ENCODE measurements at places on chromosomes 16 and 17. TPM values are rescaled to one million over a fixed set of nuclear protein-coding genes. Genes with fewer than 3 reads are reported as not detected.
A peak's percentile ranks its signal among the peaks of the same experiment; 100 is the strongest.

DNA sequence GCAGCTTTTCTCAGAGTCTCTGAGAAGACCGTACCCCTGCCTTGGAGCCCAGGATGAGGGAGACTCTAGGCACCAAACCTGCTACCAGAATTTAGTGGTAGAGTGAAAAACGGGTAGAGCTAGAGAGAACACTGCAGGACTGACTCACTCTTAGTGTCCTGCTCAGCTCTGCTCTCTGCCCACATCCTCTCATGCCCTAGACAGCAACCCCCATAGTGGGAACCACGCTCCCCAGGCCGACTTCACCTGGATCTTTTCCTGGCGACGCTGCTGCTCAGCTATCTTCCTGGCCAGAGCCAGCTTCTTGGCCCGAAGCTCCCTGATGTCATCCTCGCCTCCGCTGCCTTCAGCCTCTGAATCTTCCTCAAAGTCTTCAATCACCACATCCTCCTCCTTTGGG, 26.7 kb downstream of the HIC1 start:
- no peak for DNase-seq

- no peak for DNase-seq
Measured at GRCh38 chr17:11273596-11273995, 32.6 kb downstream of the SHISA6 start.

The CCL16 gene
- not detected for total RNA-seq

DNA sequence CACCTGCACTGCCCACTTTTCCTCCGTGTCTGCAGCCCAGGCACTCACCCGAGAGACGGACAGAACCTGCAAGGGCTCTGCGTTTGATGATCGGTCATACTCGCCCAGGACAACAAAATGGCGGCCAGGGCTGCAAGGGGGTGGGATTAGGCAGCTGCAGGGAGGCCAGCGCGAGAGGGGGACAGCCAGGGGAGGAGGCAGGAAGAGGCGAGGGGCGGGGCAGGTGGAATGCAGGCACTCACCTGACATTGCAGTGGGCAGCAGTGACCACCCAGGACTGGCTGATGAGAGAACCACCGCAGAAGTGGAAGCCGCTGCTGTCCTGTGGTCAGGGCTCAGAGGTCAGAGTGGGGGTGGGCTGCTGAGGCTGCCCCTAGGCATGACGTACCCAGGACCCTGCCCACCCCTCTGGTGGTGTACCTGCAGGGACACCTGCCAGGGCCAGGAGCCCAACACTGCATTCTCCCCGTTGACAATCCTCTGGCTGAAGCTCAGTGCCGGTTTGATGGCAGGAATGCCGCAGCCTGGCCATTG, 917 bp downstream of the CTRL start:
- no peak for DNase-seq

- DNase-seq = no peak
Measured at GRCh38 chr16:86714166-86714565, 135.8 kb downstream of the FOXL1 start.

The SRCIN1 gene
- 3.8 TPM for total RNA-seq

- no peak for DNase-seq
Measured at GRCh38 chr17:44552361-44552760, 4.9 kb upstream of the FZD2 start.

GRCh38 chr17:35002876-35003551, 22.7 kb downstream of the LIG3 start:
- DNase-seq = no peak

DNA sequence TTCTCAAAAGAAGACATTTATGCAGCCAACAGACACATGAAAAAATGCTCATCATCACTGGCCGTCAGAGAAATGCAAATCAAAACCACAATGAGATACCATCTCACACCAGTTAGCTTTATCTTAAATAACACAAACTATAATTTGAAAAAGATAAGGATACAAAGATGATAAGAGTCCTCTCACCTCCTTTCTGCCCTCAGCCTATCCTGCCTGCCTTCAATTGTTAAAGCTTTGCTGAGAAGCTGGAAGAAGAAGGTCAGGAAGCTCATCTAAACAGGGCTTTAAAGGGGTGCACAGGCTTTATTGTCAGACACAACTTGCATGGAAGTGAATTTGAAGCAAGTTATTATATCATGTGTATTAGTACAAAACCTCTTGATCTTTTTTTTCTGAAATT, 676.3 kb upstream of the GOT2 start:
- DNase-seq = no peak

The PHB1 gene
- 401 TPM for total RNA-seq

DNA sequence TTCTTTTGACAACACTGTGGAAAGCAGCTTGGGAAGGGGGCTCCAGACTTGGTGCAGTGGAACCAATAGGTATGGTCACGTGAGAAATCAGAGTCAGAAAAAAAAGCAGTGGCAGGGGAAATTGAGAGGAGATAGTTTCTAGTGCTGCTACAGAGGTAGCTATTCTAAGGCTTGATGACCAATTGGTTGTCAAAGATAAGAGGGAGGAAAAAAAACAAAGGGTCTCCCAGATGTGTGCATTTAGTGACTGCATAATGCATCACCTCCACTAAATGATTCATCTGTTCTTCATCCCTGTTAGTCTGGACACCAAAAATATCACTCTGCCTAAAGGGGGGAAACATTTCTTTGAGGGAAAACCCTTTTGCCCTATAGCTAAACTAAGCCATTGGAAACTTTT, 56.5 kb downstream of the PIGL start:
- DNase-seq = no peak

- DNase-seq = no peak
Measured at GRCh38 chr16:56912746-56913708, 18.9 kb upstream of the HERPUD1 start.

- DNase-seq = no peak
Measured at GRCh38 chr16:78823027-78823426, 723.6 kb downstream of the WWOX start.

DNA sequence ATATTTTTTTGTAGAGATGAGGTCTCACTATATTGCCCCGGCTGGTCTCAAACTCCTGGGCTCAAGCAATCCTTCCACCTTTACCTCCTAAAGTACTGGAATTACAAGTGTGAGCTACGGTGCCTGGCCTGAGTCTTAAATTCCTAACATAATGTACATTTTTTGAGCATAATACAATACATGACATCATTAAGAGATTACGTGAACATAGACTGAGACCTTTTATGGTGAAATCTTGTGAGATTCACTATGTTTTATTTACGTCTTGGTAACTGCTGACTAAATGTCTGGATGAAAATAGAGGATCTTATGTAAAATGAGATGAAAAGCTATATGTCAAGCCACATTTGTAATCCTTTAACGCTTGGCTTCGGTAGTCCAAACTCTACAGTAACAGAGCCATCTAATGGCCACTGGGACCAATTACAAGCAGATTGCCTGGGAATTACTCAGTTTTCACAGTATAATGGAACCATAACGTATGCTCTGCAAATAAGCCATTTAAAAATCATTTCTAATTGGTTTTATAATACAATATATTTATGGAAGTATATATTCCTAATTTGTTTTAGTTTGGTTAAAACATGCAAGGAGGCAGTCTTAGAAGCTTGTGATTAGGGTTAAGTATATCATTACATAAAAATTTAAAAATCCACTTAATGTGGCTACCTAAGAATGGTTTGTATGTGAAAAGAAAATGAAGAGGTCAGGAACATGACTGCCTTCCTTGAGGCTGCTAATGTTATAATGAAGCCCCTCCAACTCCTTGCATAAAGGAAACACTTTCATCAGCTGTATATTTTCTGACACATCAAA, 8.1 kb upstream of the EFCAB13 start:
- no peak for DNase-seq

The GSG1L gene
- total RNA-seq = 0.71 TPM

GRCh38 chr17:38667099-38667786, 7.5 kb downstream of the EPOP start:
- DNase-seq = peak; percentile 51

DNA sequence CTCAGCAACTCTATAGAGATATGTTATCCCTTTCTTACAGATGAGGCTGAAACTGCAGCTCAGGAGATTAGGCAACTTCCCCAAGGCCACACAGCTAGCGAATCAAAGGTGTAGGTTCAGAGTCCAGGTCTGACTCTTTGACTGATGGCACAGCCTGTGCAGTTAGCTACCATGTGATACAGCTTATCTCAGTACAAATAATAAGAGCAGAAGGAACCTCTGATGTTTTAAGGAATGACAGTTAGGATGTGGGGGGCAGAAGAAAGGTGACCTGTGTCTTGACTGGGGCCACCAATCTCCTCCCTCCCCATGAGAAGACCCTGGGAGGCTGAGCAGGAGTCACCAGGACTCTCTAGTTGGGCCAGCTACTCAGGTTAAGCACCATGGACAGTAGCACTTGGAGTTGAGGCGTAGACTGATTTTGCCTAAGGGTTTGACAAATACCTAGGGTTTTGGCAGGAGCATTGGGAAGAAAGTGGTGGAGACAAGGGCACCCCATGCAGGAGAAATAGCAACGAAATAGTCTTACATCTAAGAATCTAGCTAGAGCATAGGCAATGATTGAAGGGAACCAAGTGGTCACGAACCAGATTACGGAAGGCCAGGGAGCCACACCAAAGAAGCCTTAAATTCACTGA, 22.8 kb upstream of the ACSM2B start:
- no peak for DNase-seq

GRCh38 chr16:1182950-1183907, 30.3 kb downstream of the CACNA1H start:
- no peak for DNase-seq

- DNase-seq = no peak
Measured at GRCh38 chr16:72171236-72171635, 719 bp downstream of the PMFBP1 start.

DNA sequence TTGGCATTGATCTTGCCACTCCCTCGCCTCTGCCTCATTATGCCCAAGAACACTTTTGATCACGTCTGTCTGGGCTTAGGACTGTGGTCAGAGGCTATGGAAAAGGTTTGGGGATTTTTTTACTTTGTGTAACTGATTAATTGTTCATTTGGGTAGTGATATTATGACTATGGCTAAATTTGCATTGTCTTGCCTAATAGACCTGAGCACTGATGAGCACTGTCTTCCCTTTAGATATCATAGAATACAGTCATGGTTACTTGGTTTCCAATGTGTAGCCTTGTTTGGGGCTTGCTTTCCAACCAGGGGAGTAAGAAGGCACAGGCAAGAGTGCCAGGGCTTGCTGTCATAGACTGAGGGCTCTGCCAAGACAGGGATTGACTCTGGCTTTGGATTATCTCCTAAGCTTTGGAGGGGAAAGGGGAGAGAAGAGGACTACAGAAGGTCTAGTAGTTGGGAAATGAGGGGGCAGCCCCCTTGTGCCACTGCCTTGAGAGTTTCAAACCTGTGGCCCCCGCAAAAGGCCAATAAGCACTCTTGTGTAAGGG, 13.7 kb downstream of the LIMD2 start:
- no peak for DNase-seq

GRCh38 chr17:41492771-41493170, 3.1 kb upstream of the KRT36 start:
- no peak for DNase-seq

- no peak for DNase-seq
Measured at GRCh38 chr16:86261379-86261778, 248.9 kb upstream of the FOXF1 start.

The RAB26 gene
- 4.3 TPM for total RNA-seq

- DNase-seq = no peak
Measured at GRCh38 chr17:16952401-16952800, 19.5 kb downstream of the TNFRSF13B start.

DNA sequence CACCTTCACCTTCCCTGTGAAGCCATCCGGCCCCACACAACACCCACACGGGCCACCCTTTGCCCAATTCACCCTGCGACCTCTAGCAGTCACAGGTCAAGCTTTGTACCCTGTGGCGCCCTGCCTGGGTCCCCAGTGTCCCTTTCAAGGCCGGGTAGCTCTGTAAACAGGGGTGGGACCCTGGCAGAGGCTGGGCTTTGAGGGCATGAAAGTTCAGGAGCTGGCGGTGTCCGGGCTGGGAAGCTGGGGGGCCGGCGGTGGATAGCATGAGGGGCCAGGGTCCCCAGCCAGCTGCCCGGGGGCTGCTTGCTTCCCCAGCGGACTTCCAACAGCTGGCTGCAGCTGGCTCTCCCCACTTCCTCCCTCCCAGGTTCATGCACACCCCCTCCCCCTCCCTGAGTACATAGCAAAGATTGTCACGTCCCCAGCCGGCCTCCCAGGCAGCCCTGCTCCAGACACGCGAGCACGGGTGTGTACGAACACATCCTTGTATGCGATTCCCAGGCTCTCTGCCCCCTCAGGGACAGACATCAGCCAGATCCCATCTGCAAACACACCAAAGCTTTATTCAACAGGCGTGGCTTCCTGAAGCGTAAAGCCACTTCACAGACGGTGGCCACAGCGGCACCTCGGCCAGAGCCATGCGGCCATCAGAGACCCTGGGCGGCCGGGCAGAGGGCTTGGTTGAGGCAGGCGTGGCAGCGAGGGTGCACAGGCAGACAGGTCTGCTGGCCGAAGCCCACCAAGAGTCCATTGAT, 8.2 kb downstream of the NTHL1 start:
- DNase-seq = no peak

The MVD gene
- total RNA-seq = 80.6 TPM

DNA sequence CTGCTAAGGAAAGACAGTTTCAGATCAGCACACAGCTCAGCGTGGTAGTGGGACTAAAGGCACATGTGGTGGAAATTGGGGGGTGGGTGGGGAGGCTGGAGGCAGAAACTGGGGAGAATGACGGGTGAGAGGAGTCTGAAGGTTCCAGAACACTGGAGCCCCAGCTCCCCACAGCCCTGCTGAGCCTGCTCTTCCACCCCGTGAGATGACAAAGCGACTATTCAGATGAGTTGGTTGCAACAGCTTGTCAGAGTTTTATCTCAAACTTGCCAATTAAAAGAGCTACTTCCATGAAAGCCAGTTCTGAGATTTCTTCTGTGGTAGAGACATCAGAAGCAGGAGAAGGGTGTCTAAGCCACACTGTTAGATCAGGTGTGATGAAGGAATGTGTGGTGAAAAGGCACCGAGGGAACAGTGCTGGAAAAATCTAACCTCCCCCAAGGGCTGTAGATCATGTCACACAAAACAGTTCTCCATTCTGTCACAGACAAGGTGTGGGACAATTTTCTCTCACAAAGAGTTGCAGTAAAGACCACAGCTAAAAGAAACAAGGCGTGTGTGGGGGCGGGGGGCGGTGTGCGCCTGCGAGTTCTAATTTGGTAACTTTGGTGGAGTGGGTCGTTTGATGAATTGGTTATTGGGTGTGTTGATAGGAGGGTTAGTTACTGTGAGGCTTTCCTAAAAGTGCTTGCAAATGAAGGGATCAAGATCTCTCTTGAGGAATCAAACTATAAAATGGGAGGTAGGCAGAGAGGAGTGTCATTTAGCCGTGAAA, 39.0 kb downstream of the CCDC182 start:
- DNase-seq = peak; percentile 35

Data from H1 (cell line).